ENCODE measurements at places on chromosomes 12 and 14.

DNA sequence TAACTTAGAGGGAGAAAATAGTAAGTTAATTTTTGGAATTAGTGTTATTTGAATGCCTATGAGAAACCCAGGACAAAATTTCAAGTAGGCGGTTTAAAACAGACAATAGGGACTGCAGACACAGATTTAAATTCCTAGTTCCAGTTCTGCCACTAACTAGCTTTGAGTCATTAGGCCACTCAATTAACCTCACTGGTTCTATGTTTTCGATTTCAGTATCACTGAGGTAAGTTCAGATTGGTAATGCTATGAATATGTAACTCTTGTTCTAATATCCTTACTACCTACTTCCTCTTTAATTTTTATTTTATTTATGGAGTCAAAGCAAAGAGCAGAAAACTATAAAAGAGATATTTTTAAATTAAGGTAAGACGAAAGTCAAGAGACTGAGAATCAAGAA lies 52.6 kb downstream of the GALC start:
- DNase-seq, result no peak

DNA sequence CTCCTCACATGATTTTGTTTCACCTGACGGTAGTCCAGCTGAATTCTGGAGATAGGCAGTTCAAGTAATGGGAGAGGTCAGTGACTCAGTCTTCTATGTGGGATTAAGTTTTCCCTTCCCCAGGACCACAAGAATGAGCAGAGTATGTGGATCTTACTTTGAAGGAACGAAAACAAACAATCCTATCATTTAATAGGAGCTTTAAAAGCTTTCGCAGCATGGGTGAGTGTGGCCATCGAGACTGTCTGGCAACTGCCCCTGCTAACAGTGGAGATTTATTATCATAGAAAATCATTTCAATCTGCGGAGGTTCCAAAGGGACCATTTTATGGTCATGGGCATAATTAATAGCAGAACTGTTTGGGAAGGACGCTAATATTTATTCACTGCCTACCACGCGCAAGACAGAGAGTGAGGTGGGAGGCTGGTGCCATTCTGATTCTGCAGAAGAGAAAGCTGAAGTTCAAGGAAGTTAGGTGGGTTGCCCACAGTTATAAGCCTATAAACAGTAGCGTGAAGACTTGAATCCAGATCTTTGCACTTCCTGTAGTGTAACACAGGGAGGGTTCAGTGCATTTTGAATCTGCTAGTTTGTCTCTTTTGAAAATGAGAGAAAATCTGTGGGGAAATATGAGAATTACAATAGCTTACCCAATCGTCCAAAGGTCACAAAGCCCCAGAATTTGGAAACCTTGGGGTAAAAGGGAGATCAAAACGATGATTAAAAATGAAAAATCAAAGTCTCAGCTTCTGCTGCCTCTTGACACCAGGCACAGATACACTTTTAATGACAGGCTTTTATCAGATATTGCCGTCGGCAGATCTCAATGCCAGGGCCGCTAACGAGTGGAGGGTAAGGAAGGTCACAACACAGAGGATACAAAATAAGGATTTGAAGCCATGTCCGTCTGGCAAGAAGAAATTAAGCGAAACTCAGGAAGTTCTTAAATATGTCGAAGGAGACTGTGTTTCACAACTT lies 209.6 kb downstream of the CRADD start:
- DNase-seq, result no peak

DNA sequence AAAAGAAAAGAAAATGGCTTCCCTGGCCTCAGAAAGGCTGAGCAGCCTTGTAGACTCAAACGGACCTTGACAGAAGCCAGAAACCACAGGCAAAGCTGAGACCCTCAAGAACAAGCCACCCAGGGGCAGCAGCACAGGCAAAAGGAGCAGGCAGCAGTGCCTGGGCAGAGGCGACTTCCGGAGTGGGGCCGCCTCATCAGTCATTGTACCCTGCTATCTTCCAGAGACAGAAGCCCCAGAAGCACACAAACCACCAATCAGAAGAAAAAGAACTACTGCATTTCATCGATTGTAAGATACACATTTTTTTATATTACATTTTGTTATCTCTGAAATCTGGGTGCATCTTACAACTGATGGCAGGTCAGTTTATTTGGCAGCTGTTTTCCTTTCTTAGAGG lies 58.2 kb upstream of the ZFP36L1 start:
- DNase-seq, result no peak

DNA sequence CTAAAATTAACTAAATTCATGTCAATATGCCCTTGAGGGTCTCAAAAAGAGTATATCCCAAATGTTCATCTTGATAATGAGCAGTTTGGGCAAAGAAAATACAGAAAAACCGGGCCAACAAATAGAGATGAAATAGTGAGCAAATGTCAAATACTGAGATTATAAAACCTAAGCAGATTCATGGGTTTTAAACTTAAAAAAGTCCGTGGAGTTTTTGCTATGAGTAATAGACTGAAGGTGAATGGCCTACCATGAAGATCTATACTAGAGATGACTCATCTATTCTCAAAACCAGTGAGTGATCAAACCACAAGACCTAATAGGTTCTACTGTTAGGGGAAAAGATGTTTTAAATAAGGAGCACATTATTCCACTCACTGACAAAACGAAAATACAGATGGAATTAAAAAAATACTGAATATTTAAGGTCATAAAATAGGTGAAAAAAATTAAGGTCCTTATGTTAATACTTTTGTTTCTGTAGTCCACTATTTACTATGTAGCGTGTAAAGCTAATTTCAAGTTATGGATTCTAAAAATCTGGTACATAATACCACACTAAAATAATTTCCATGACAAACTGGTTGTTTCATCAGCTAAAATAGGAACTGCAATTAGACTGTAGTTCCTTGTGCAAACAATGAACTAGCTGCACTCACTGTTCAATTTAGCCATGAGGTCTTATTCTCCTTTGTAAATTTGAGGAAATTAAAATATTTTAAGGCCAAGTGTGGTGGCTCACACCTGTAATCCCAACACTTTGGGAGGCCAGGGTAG lies 5.0 kb downstream of the HNRNPC start:
- DNase-seq, result no peak

DNA sequence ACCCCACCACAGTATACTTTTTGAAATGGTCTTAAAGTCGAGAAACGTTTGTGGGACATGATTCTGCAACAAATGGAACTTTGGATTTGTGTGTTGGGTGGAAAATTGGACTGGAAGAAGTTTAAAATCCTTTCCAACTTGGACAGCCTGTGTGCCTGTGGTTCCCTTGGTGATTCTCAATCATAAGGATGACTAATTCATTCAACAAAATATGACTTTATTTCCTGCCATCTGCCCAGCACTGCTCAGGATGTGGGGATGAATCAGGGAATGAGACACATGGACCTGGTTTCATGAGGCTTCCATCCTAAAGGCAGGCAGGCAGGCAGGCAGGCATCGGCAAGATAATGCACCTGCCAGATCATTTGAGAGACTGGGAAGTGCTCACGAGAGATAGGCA lies 57.3 kb upstream of the TMEM132D start:
- DNase-seq, result no peak
